ENCODE measurements at places on chromosomes 4 and X.

GRCh38 chrX:118730500-118731247 lies 3.3 kb downstream of the IL13RA1 start:
- DNase-seq = peak; percentile 87

DNA sequence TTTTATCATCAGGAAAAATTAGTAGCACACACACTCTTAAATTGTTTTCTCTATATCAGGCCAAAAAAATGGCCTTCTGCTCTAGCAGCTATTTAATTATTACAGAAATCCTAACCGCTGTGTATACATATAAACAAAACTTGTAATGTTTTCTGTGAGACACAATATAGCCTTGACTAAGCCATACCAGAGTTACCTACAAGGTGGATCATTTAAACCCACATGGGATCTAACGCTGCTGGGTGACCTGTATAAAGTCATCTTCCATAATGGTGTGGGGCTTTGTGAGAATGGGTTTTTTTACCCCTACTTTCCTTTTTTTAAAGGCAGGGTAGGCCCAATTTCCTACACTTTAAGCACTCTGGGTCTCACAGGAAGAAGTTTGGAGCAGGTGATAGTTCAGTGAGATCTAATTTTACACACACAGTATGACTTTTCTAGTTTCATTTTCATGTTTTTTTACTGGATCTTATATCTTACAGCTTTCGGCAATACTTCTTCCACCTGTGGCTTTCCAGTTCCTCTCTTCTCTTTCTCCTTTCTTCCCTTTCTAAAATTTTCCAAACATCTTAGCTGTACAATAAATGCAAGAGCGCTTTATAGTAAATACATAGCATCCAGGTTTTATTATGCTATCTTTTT lies 66.9 kb upstream of the MMAA start:
- DNase-seq = no peak

GRCh38 chr4:25916870-25917269 lies 2.9 kb downstream of the SMIM20 start:
- DNase-seq = no peak

GRCh38 chr4:183261953-183262775 lies 57.9 kb downstream of the CLDN22 start:
- peak; percentile 79 for DNase-seq

- DNase-seq = no peak
Observed at GRCh38 chrX:154304846-154305245, 9.3 kb downstream of the TKTL1 start.

GRCh38 chr4:84841435-84841834 lies 125.1 kb downstream of the WDFY3 start:
- no peak for DNase-seq

DNA sequence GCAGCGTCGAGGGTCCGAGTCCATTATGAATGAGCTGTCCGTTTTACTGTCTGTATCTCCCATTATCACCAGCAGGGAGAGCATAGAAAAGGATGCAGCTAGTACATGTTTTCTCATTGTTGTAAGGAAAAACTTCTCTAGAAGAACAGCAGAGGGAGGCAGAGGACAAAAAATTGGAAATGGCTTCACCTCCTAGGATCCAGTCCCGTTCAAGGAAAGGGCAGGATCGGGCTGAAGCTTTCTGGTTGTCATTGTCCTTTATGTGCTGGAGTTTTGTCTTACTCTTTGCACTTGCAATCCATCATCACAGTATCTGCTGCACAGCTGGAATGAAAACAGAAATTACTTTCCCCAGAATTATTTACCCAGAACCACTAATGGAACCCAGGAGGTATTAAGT lies 14.7 kb downstream of the NDP start:
- peak; percentile 80 for DNase-seq

GRCh38 chr4:47798165-47798564 lies 39.7 kb downstream of the CORIN start:
- no peak for DNase-seq

- no peak for DNase-seq
Observed at GRCh38 chrX:55111578-55112254, 22.9 kb downstream of the PAGE2 start.

- no peak for DNase-seq
Observed at GRCh38 chr4:52202251-52202779, 151.2 kb downstream of the SPATA18 start.

DNA sequence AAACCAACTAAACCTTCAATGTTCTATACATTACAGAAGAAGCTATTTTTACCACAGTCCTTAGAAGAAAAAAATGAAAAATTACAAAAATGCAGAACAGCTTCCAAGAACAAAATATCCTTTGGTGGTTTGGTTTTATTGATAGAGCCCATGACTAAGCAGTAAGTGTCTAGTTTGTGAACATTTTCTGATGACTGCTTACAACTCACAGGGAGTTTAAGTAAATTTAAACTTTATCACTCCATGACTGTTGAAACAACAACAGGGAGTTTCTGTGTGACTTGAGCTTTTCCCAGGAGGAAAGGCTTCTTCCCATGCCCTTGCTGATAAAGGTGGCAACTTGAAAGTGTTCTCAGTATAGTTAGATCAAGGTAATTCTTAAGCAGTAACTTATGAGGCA lies 2.9 kb downstream of the PF4 start:
- DNase-seq = peak; percentile 91

- DNase-seq = peak; percentile 53
Observed at GRCh38 chrX:137031517-137032340, 2.1 kb downstream of the GPR101 start.

GRCh38 chrX:50003927-50004326 lies 81.5 kb downstream of the CLCN5 start:
- DNase-seq = no peak

DNA sequence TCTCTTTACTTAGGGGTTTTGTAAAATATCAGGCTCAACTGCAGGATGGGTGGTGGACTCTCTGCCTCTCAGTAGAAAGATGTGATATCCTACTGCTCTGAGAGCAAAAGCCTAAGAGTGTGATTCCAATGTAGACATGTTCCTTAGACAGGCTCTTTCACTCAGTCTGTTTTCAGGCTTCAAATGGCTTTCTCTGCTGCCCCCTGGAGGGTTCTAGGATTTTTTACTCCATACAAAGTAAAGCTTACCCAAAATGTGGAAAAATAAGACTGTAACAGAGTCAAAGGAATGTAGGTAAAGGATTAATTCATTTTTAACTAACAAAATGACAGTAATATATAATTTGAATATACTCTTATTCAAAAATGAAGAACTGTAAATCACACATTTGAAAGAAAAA lies 32.1 kb downstream of the ZGRF1 start:
- peak; percentile 59 for DNase-seq

DNA sequence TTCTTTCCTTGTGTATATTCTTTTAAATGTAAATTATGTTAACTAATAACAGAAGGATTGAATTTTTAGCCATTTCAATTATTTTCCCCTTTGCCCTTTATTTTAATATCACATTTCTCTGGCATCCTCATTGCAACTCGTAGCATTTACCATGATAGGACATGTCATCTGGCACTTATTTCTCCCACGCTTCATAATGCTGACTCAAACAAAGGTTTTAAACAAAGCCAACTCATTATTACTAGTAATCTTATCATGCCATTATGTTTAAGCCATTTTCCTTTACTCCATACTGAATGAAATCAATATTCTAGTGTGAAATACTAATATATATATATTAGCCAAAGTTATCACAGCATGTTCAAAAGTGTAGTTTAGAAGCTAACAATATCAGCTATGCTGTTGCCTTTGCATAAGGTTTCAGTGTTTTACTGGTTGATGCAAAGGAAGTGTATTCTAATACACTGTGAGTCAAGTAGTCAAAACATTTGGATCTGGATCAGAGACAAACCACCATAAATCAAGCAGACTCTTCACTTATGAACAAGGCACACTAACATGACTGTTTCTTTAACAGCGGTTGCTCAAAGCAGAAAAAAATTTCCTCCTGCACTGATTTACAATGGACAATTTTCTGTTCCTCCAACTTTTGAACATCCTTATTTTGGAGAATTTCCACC lies 281.6 kb downstream of the SLC7A11 start:
- peak; percentile 85 for DNase-seq

DNA sequence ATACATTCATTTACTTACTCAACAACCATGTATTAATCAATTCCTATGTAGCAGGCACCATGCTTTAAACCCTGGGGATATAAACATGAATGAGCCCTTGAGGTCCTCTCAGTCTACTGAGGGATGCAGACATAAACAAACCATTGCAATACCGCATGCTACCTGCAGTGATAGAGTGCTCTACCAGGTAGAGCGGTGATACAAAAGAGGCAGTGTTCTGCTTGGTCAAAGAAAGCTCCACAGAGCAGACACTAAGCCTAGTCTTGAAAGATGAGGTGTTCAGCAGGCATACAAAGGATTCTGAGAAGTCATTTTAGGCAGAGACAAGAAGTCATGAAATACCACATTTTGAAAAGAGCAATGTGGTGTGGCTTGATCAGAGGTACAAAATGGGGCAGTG lies 26.9 kb upstream of the AMOT start:
- no peak for DNase-seq

- no peak for DNase-seq
Observed at GRCh38 chr4:76780781-76781697, 116.9 kb downstream of the SOWAHB start.

DNA sequence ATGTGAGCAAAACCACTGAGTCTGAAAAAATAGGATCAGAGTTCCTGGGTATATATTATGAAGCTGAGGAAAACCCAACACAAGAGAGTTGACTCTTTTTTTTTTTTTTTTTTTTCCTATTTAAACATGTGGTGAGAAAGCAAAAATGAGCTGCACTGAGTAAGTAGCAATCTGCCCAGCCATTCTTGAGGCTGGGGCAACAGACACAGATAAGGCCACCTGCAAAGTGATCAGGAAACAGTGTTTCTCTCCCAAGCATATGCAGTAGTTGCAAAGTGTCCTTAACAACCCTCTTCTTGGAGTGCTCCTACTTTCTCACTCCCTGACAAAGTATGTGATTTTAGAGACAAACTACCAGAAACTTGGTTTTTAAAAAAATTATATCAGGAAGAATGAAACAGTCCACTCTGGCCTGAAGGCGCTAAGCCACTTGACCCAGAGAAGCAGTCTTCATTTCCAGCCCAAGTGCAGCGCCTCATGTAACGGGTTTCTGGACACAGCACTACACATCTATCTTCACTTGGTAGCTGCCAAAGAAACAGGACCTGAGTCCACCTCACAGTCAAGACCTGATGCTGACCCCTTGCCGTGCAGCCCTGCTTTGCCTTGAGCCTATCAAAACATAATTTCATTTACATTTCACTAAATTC lies 124.6 kb upstream of the MAP3K15 start:
- no peak for DNase-seq

GRCh38 chrX:77622233-77622632 lies 163.8 kb downstream of the ATRX start:
- DNase-seq = no peak

- no peak for DNase-seq
Observed at GRCh38 chr4:166259081-166259480, 386.0 kb downstream of the TLL1 start.

DNA sequence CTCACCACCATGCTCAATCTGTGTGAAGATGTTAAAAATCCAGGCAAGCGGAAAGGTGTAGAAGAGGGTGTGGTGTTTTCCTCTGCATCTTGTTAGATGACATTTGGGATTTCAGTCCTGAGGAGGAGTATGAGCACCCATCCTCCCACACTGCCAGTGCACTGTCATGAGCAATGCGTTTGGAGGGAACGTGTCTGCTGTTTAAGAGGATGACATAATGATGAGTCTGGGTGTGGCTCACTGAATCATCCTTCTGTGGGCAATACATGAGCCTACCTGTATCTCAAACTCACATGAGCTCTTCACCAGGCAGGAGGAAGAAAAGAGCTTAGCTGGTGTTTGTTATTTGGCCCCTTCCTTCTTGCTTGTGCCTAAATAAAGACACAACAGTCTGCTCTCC lies 67.9 kb upstream of the ARX start:
- no peak for DNase-seq

DNA sequence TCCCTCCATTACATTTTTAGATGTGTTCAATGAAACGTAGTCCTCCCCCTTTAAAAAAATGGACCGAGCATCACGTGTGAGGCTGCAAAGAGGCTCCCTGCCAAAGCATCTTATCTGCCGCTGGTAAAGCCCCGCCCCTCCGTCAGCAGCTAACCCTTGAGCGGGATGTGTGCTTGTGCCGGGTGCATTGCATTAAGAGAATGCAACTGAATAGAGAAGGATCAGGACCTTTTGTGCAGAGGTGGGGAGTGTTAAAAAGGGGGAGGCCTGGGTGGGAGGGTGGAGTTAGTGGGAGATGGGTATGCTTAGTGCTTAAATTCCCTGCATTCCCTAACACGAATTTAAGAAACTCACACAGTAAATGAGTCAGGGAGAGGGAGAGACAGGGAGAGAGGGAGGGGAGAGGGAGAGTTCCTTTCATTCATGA lies 66.0 kb downstream of the TBL1X start:
- DNase-seq = peak; percentile 88

- no peak for DNase-seq
Observed at GRCh38 chr4:159677521-159677920, 574.6 kb downstream of the RAPGEF2 start.

- no peak for DNase-seq
Observed at GRCh38 chr4:834368-835147, 8.6 kb upstream of the CPLX1 start.

- DNase-seq = no peak
Observed at GRCh38 chr4:47219586-47219985, 188.2 kb downstream of the GABRB1 start.

GRCh38 chr4:70511365-70511764 lies 7.0 kb upstream of the AMTN start:
- peak; percentile 27 for DNase-seq

DNA sequence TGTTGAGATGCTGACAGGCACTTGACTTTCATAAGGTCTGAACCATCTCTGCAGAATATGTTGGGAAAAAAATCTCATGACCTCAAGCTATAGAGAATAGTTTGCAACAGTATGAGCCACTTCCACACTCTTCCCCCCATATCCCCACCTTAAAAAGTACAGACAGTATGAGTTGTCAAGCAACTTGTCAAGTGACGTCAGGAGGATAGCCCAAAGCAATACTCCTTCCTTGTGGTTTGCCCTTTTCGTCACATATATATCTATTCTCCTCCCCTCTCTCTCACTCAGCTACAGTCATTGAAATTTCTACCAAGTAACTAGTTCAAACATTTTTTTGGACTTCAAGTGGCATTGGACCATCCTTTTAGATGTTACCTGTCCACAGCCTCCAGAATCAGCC lies 67.7 kb downstream of the MCF2 start:
- DNase-seq = no peak

DNA sequence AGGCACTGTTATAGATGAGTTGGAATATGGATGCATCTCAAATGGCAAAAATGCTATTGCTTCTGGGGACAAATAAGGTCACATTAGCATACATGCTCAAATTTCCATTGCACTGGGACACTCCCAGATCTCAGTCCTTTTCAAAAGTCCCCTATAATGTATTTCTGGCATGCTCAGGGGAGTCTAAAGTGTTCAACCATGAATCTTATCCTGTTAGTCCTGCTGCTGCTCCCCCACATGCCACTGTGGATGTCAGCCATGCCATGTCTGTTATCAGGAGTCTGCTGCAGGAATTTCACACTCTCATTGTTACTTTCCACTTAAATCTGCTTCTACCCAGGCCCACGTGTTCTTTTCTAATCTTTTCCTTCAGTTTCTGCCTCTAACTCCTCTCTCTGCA lies 1000.6 kb downstream of the CCSER1 start:
- no peak for DNase-seq

GRCh38 chr4:115844180-115844579 lies 730.8 kb upstream of the NDST4 start:
- DNase-seq = no peak

- DNase-seq = peak; percentile 32
Observed at GRCh38 chrX:107629540-107629909, 1.2 kb downstream of the PRPS1 start.

Data from fibroblast of skin of scalp (primary cell).